ENCODE measurements at places on chromosomes 1 and 21.
A peak's percentile ranks its signal among the peaks of the same experiment; 100 is the strongest.

DNA sequence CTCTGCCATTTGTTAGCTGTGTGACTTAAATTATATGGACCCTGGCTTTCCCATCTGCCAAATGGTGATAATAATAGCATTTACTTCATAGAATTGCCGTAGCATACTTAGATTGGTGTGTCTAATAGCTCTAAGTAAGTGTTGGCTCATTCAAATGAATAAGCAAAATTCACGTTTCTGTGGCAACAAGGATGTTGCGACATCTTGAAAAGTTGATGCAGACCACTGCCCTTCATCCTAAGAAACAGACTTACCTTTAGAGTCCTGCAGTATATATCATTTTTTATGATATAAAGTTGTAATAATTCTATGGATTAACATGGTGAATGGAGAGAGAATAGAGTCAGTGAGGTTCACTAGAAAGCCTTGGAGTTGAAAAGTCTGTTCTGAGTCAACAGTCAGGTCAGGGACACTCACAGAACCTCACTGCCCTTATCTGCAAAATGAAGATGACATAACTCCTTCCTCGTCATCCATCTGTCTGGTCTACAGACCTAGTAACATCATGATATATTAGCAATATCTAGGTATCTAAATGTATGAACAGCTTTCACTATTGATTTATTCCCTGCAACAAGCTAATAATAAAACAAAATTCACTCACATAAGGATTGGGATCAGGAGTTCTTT lies 167.3 kb upstream of the C8B start:
- no peak for DNase-seq

- no peak for DNase-seq
Observed at GRCh38 chr21:26365849-26366248, 195.3 kb upstream of the APP start.

DNA sequence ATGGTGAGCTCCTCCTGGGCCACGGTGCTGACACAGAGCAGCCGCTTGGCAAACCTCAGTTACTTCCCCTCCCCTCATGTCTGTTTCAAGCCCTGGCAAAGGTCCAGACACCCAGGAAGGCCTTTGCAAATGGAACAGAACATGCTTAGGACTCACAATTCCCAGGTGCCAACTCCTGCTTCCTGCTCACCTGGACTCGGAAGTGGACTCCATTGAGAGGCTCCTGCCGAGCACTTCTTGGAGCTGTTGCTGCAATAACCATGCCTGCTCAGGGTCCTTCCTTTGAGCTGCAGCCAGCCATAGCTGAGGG lies 10.7 kb downstream of the DCST2 start:
- DNase-seq: no peak

GRCh38 chr1:92754000-92754718 lies 30.7 kb downstream of the EVI5 start:
- no peak for DNase-seq

DNA sequence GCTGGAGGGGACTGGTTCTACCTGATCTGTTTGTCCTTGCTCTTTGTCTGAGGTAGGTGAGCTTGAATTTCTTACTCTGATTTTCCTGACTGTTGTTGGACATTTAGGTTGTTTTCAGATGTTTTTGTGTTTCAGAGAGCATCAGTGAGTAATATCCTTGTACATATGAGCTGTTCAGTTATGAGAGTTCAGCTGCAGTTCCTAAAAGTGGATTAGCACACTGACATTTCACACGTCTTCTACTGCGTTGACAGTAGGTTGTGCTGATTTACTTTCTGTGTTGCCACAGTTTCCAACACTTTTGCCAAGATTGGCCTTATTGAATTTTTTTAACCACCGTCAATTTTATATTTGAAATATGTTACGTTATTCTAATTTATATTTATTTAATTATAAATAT lies 27.7 kb downstream of the CXADR start:
- no peak for DNase-seq

- no peak for DNase-seq
Observed at GRCh38 chr1:17620448-17620847, 81.0 kb downstream of the ARHGEF10L start.

- no peak for DNase-seq
Observed at GRCh38 chr1:182960046-182960445, 7.1 kb upstream of the SHCBP1L start.

DNA sequence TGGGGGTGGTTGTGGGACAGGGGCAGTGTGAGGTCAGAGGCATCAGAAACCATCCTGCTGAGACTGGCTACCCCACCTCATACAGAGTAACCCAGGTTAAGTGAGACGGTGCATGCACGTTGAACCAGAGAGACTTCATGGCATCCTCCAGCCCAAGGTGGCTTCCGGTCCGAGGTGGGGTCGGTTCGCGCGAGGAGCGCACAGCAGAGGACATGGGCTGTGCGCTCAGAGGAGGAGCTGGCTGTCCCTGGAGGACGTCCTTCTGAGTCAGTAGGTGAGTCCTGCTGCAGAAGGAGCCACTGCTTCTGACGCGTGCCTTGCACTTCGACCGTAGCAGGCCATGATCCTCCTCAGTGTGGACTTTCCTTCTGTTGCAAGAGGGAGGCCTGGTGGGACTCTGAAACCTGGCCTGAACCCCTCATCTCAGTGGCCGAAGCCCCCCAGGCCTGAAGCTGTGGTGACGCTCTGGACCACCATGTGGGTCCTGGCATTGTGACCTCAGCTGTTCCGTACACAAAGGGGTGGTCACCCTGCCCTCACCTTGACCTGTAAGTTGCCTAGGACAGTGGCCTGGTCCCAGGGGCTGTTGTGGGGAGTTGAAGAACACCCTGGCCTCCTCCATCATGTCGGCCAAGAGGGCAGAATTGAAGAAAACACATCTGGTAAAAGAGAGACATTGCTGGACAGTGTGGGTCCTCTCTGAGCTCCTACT lies at the start of gene TEX35:
TSS of gene TEX35 (plus strand) at position 544 of the 712 bp plus-strand sequence. CDS start at position 624, 80 bp downstream.
- no peak for DNase-seq

- DNase-seq: no peak
Observed at GRCh38 chr1:178238722-178239510, 145.0 kb downstream of the RASAL2 start.

GRCh38 chr1:95668165-95668564 lies 434.2 kb downstream of the RWDD3 start:
- no peak for DNase-seq

DNA sequence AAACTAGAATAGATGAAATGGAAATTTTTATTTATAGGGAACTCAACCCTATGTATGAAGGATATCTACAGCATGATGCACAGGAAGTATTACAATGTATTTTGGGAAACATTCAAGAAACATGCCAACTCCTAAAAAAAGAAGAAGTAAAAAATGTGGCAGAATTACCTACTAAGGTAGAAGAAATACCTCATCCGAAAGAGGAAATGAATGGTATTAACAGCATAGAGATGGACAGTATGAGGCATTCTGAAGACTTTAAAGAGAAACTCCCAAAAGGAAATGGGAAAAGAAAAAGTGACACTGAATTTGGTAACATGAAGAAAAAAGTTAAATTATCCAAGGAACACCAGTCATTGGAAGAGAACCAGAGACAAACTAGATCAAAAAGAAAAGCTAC lies 7.9 kb downstream of the USP1 start:
- DNase-seq: no peak

GRCh38 chr1:99580451-99580850 lies 65.5 kb upstream of the PALMD start:
- DNase-seq: no peak

- no peak for DNase-seq
Observed at GRCh38 chr1:225380691-225381090, 47.1 kb downstream of the LBR start.

DNA sequence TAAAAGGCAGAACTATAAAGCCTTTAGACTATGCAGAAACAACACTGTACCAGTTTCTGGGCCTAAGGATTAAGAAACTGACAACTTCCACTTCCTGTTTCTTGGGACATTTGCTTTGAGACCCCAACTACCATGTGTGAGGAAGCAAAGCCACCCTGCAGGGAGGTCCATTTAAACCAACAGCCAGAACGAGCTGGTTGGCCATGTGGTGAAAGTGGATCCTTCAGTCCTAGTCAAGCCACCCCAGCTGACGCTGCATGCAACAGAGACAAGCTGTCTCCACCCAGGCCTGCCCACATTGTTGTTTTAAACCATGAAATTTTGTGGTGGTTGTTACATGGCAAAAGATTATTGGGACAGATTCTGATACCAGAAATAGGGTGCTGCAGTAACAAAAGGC lies 31.8 kb upstream of the SLFNL1 start:
- no peak for DNase-seq

DNA sequence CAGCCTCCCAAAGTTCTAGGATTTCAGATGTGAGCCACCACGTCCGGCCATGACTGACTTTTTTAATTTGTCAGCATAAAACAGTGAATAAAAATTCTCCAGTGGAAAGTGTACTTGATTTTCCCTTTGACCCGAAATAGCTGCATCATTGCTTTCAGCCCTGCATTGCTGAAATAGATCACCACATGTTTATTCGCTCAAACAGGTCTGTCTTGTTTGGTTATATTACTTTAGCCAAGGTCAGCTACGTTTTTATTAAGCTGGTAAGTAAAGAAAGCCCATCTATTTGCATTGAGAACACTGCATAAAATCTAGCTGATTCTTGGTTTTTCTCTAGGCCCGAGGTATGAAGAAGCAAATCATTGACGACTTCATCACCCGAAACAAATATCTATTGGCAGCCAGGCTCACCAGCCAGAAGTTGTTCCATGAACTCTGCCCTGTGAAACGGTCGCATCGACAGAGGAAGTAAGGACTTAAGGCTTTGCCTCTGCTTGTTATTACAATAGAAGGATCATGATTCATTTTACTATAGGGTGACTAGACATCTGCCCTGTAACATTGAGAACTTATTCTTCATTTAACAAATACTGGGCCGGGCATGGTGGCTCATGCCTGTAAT lies 25.6 kb downstream of the AGMAT start:
- DNase-seq: no peak

GRCh38 chr1:108192581-108192980 lies 7.6 kb downstream of the SLC25A24 start:
- DNase-seq: no peak

- DNase-seq: no peak
Observed at GRCh38 chr1:33317354-33317753, 3.5 kb downstream of the A3GALT2 start.

DNA sequence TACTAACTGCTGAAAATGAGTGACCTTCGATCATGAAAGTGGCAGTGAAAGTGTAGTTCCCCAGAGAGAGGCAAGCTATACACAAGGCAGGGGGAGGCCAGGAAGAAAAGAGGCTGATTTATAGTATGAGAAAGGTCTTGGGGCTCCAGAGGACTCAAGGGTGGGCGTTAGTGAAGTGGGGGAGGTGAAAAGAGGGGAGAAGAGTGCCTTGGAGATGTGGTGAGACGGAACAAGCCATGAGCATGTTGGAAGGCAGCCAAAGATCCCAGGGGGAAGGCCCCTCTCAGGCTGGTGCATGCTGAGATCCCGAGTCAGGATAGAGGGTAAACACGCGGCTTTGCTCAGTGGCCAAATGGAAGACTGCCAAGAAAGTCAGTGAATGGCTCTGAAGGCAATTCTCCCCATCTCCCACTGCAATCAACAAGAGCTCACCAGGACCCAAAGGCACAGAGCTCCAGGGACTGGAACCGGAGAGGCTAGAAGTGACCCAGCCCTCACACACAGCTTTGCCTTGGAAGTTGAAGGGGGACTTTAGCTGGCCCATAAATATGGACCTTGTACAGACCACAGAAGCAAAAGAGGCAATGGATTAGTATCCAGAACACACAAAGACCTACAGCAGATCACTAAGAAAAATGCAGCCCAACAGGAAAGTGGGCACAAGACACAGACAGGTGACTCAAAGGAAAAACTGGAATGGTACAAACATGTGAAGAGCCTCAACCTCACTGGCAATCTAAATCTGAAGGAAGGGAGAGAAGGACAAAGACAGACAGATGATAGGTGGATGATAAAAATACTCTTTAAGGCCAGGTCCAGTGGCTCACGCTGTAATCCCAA lies 49.6 kb downstream of the HSF2BP start:
- no peak for DNase-seq

GRCh38 chr1:1562556-1563195 lies 12.0 kb downstream of the SSU72 start:
- no peak for DNase-seq

GRCh38 chr1:152141971-152142584 lies 16.9 kb downstream of the RPTN start:
- peak; percentile 23 for DNase-seq

- DNase-seq: no peak
Observed at GRCh38 chr1:54485416-54485815, 62.6 kb upstream of the ACOT11 start.

DNA sequence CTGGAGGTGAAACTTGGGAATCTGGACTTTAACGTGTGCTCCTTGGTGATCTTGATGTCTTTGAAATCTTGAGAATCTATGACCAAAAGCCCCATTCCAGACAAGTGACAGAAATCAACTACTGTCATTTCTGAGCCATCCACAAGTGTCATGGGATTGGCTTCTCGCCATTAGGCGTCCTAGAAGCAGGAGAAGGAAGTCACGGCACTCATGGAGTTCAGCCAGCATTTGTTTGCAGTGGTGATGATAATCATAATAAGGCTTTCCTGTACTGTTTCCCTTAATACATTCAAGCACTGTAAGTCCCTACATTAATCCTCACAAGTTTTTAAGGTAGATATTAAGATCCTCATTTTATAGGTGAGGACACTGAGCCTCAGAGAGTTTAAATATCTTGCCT lies 11.9 kb downstream of the F5 start:
- no peak for DNase-seq

DNA sequence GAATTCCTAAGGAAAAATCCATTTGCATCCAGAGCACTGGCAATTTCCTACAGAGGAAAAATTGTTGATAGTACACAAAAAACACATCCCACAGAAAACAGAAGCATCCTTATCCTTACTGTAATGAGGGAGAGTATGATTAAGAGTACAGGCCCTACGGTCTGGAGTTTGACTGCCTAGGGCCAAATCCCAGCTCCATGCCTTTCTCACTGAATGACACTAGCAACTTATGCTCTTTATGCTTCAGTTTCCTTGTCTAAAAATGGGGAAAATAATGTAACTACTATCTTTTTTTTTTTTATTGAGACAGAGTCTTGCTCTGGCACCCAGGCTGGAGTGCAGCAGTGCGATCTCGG lies 27.8 kb upstream of the CEP350 start:
- DNase-seq: no peak

DNA sequence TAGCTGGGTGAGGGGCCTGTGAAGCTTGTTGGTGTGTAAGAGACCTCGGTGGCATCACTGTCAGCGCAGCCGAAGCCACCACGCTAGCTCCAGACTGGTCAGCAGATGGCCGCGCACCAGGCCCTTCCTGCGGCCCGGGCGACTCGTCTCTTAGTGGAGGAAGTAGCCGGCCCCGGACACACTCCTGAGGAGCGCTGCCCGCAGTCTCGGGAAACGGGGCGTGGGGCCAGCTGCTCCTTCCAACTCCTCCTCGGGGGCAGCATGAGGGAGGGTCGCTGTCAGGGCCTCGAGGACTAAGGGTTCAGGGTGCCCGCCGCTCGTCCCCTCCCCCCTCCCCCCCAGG lies 20.4 kb downstream of the H3-3A start:
- no peak for DNase-seq

Measured in activated CD4-positive, alpha-beta T cell treated with anti-CD3 and anti-CD28 coated beads for 48 hours (primary cell).